ENCODE measurements at places on chromosomes 3 and 15.

GRCh38 chr15:92385096-92385495 lies 8.6 kb upstream of the ST8SIA2 start:
- no peak for DNase-seq

DNA sequence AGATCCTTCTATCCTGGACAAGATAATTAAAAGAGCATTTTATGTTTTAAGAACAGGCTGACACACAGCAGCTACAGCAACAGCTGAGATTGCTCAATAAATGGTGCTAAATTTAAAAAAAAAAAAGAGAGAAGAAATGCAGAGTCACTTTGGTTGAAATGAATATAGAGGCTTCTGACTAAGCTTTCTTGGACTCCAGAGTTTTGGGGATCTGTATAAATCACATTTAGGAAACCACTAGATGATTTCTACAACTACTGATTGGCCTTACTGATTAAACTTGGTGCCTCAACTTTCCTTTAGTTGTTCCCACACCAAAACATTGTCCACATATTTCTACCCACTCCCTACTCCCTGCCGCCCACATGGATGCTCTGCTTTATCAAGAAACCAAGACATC lies 132.9 kb upstream of the ZBTB20 start:
- DNase-seq, result no peak

- no peak for DNase-seq
Measured at GRCh38 chr3:46435081-46435726, 28.1 kb downstream of the CCRL2 start.

GRCh38 chr3:45864760-45865519 lies 21.4 kb upstream of the CCR9 start:
- DNase-seq, result no peak

DNA sequence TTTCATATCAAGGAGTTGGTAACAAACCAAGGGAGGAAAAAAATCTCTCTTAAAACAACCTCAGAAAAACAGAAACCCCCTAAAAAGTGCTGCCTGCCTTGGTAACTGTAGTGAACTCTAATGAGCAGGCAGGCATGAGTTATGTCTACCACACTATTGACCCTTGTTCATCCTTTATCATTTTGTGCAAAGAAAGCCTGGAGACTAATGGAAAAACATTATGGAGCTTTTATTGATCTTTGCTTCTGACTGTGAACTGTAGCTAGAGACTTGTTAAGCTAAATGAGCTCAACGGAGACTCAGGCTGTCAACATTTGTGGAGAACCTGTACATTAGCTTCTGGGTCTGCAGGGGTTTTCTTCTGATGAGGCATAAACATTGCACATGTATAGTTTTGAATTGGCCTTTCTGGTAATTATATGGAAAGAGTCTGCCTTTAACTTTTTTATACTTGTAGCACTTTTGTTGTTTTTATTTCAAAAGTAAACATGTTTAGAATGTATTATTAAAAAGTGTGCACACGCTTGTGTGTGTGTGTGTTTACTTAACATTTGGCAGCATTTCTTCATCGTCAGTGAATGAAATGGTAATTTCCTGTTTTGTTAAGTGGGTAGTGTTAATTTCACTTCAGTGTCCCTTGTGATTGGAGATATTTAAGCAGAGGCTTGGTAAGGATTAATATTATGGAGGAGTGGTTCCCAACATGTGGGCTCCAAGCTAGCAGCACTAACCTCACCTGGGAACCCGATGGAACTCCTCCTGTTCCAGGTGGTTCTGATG lies 15.9 kb upstream of the SPTSSB start:
- no peak for DNase-seq
